ENCODE measurements at places on chromosomes 5 and 9.

DNA sequence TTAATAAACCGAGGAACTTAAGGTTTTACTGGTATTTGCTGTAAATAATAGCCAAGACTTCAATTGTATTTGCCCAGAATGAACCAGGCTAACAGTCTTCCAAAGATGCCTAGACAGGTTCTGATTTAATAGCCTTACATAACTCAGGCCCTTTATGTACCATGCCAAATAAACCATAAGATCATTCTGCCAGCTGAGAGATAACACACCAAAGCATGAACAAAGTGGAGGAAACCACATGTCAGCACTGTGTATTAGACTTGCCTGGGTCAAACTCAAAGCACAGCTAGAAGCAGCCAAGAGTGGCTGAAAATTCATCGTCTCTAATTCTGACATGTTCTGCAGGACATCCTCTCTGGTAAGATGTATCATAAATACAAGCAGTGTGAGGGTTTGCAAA is 319.3 kb upstream of the ZNF608 start:
- no peak for DNase-seq

DNA sequence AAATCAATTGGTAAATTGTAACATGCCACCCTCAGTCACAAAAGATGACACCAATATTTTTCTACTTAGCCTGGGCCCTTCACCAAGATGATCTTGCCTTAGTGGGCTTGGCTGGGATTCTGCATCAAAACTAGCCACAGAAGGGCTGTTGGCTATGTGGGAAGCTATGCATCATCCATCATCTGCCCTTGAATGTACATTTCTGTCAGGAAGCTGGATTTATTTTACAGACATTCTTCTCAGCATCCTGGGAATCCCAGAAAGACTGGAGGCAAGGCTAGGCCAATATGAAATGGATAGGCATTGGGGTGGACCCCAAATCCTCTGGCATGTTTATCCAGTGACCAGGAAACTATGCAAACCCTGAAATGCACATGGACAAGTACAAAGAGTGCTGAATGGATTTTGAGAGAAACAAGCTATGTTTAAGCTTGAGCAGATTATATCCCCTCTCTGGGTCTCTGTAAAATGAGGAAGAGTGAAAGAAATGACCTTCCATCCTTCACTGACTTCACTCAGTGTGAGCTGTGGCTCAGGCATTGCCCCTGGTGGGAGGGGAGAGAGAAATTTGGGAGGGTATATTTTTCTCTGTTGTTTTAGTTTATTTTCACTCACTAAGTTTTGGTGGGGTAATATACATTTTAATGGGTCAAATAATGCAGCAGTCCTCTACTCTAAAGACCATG is 283.6 kb downstream of the EBF1 start:
- DNase-seq, result no peak

DNA sequence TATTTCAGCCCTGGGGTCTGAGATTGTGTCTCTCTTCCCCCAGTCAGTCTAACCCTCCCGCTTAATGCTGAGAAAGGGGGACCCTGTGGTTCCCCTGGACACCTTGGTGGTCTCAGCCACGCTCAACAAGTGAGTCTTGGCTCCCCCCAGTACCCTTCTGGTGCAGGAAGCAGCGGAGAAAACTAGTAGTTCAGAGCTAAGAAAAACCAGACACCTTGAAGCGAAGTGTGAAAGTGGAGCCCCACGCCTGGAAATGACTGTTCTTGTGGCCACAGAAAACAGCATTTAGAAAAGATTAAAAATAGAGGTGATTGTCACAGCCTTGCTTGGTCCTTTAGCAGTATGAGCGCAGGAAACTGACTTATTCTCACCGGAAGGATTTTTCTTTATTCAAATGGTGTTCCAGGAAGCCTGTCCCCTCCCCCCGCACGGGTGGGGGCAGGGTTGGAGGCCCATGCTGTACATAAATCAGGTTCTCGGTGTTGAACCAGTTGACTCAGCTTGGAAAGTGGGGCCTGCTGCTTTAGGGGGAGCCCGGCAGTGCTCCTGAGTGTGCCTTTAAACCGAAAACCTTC is 8.1 kb downstream of the ARPC5L start:
- DNase-seq, result peak; percentile 94

DNA sequence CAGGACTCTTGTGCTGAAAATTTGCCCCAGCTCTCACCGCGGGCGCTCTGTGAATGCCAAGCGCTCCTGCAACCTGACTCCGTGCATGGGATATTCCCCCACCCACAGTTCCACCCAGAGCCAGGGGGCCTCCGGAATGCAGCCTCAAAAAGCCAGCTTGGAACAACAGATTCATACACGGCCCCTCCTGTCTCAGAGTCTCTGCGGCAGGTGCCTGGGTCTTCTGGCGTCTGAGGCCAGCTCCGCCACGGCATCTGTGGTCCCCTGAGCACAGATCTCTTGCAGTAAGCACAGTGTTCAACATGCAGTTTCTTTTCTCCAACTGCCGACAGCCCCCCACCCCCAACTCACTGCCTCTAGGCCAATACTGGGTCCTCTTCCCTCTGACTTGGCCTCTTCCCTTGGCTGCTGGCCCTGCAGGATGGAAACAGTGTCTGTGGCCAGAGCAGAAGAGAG is 355.7 kb upstream of the IRX2 start:
- no peak for DNase-seq

GRCh38 chr5:160317434-160317833 is 5.1 kb upstream of the CCNJL start:
- no peak for DNase-seq

GRCh38 chr9:126819482-126819881 is 14.6 kb downstream of the ZBTB43 start:
- DNase-seq, result peak; percentile 78

DNA sequence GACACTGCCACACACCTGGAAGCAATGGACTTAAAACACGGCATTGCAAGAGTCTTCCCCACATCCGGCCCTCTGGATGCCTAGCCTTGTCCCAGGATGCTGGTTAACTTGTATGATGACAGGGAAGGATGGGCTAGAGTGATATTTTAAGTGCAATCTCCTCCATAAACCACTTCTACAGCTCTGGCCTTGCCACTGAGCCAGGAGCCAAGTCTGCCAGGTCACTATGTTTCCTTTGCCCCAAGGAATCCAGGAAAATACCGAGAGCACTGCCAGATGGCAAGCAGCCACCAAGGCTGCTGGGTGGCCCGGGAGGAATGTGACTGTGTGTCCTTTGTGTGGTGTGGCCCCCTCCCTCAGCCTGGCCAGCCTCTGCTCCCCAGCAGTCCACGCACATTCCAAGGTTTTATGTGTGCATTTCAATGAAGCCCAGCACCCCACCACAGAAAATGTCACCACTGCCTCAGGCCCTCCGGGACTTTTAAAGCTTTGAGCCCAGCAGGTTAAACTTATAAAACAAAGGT is 106.0 kb downstream of the FRMD3 start:
- DNase-seq, result no peak

GRCh38 chr9:16309469-16310271 is 560.8 kb downstream of the BNC2 start:
- no peak for DNase-seq

GRCh38 chr9:134811673-134812342 is 68.8 kb upstream of the FCN2 start:
- no peak for DNase-seq

DNA sequence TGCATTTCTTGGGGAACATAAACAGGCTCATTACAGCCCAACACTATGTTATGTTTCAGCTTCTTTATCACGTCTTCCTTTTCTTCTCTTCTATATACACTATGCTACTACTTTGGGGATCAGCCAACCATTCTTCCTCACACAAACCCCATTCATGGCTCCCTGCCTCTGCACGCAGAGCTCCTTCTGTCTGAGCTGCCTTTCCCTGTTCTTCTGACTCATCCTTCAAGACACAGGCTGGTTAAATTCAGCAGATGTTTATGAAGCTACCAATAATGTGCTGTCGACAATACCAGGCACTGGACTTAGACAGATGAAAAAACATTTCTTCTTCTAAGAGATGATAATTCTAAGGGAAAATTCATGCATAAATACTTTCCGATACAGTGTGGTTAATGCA is 102.5 kb upstream of the TXNDC8 start:
- no peak for DNase-seq

All from activated CD4-positive, alpha-beta T cell treated with anti-CD3 and anti-CD28 coated beads, Interleukin-2, amount 50 U/mL, for 16 hours (primary cell).